GM06990 (cell line): ENCODE measurements at places on chromosomes 3 and 15.

- DNase-seq: no peak
These were observed 21.4 kb downstream of the TBC1D2B start for GRCh38 chr15:78055919-78056713.

DNA sequence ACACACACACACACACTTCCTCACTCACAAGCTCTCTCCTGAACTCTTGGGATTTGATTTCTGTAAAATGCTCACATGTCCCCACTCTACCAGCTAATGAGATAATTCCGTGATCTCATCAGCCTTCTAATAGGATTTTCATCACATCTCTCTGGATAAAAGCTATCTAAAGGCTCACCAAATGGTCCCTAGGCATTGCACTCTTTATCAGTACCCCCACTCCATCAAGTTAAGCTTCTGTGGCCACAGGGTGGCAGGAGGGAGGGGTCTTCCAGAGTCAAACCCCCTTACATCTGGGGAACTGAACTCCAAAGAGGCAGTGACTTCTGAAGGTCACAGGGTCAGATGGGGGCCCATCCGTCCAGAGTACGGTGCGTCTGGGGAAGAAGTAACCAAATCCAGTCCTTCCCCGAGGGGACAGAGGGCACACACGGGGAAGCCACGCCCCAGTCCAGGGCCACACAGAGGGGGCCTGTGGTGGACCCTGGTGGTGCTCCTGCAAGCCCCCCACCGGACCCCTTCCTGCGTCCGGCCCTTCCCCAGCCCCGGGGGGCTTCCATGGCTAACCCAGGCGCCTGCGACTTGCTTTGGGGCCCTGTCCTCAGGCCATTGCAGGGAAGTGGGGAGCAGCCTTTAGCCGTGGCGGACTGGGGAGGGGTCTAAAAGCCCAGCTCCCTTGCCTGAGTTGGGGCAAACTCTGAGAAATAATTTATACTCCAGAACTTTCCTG, 25.5 kb downstream of the CPN2 start:
- no peak for DNase-seq

DNA sequence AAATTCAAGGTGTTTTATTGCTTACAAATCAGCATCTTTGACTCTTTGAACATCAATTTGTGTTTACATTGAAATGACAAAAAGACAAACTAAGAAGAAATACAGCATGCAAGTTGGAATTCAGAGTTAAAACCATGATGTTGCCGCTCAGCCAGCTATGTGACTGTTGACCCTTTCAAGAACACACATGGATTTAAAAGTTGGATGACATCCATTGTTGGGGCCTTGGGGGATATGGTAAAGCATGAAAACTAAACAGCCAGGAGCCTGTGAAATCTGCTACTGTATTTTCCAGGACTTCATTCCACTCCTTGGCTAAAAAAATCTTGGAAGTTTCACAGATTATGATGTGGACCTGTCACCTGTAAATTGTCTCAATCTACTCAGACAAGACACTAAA, 4.6 kb downstream of the P2RY1 start:
- DNase-seq: no peak

- DNase-seq: peak; percentile 3
These were observed 75.2 kb downstream of the NEO1 start for GRCh38 chr15:73127302-73127936.

DNA sequence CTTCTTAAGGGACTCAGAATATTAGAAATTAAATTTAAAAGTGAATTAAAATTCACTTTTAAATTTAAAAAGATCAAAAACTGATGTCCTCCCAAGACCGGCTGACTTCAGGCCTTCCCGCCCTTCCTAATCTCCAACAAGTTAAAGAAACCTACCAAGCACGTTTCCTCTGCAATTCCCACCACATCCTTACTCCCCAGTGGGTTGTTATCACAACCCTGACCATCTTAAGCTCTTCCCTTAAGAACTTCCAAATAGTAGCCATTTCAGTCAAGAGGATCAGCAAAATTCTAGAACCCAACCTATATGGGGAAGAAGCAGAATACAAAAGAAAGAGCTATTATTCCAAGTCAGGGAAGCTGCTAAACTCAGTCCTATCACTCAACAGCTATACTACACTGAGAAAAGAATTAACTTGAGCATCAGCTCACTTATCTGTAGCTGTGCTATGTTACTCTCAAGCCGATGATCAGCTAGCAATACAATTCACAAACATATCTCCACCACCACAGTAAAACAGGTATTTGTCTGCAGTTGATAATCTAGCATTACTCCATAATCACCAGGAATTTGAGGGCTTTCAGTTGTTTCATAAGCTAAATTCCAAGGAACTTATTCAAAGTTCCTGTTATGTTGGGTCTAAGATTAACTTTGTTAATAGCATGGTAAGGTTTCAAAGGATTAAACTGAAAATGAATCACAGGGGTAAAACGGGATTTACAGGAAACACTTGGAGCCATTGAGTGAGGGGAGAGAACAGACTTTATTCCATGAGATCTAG, 14.3 kb downstream of the ABCC5 start:
- no peak for DNase-seq

- DNase-seq: no peak
These were observed 13.1 kb downstream of the PLA2G4F start for GRCh38 chr15:42143356-42143755.

GRCh38 chr3:127822682-127823425, 539 bp upstream of the MGLL start:
- peak; percentile 85 for DNase-seq

DNA sequence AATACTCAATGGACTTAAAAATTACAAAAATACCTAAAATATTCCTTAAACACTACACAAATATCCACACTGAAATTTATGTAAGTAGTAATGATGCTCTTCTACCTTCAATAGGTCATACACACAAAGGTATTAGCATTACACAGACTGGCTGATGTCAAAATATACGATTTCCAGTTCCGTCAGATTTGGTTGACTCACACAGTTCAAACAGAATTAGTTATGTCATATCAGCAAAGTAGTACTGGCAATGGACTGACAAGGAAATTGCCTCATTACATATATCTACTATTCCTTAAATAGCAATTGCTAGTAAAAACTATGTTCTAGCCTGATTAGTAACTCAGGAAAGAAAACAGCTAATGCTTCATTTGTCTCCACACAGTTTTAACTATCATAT, 70.8 kb downstream of the ADAM10 start:
- no peak for DNase-seq

DNA sequence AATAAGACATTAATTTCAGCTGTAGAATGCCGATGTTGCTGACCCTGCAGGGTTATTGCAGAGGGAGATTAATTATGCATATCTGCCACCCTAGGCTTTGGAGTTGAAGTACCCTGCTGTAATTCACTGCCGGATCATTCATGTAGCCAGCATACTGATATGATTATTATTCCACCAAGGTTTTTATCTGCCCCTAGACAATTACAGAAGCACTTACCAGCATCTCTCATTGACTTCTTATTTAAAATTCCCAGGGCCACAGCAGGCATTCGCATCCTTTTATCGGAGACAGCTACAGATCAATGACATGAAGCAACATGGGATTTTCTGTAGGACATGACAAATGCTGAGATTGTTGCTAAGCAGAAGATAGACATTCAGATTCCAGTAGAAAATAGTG, 31.3 kb downstream of the IL1RAP start:
- no peak for DNase-seq

DNA sequence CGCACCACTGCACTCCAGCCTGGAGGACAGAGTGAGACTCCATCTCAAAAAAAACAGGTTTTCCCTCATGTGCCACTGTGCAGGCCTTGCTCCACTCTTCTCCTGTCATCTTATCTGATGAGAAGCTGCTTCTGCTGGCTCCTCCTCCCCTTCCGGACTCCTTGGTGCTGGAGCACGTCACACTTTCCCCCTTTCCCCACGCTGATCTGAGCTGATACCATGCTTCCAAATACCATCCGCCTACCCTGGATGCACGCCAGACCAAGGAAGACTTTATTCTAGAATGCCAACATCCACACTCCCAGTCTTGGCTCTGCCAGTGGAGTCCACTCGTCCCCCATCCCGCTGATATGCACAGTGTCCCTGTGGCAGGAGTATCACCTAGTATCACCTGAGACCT, 31.3 kb downstream of the HOMER2 start:
- DNase-seq: no peak

DNA sequence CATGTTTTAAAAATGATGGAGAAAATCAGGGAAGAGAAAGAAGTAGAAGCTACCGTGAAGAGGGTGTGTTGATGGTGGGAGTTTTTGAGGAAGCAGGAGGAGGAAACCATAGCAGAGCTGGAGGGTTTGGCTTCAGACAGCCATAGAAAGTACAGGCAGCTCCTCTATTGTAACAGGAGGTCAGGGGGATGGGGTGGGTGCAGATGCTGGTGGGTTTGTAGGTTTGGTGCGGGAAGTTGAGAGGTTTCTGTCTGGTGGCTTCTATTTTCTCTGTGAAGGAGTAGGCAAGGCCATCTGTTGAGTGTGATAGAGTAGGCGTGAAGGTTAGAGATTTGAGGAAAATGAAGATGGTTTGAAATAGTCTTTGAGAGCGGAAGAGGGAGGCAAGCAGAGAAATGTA, 97.7 kb upstream of the TBC1D5 start:
- no peak for DNase-seq

- peak; percentile 25 for DNase-seq
These were observed 11.9 kb downstream of the GABRR3 start for GRCh38 chr3:98022978-98023820.

GRCh38 chr3:113825090-113825489, 13.5 kb upstream of the GRAMD1C start:
- peak; percentile 69 for DNase-seq

GRCh38 chr15:78620527-78621421, at the start of gene CHRNA3:
TSS of gene CHRNA3 (minus strand) at chr15:78620996. CDS start at chr15:78620794, 202 bp downstream.
- DNase-seq: no peak

- no peak for DNase-seq
These were observed 145.4 kb downstream of the AKAP13 start for GRCh38 chr15:85525755-85526154.

GRCh38 chr3:195467641-195468390, 25.0 kb upstream of the ACAP2 start:
- no peak for DNase-seq

DNA sequence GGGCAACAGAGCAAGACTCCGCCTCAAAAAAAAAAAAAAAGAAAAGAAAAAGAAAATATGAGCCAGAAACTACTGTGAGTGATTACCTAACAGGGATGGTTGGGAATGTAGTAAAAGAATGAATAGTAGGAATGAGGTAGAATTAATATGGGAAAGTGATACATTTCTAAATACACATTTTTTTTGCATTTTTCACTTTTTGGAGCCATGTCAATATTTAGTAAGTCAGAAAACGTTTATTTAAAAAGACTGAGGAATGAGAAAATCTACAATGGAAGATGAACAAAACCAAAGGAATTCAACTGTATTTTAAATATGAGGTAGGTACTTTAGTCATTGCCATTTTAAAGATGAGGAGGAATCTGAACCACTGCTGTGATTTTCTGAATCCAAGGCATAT, 817.2 kb upstream of the CADM2 start:
- DNase-seq: no peak

- DNase-seq: no peak
These were observed 129.4 kb downstream of the MEX3B start for GRCh38 chr15:81916451-81916850.

- no peak for DNase-seq
These were observed 68.9 kb upstream of the PPP2R3A start for GRCh38 chr3:135896613-135897012.

DNA sequence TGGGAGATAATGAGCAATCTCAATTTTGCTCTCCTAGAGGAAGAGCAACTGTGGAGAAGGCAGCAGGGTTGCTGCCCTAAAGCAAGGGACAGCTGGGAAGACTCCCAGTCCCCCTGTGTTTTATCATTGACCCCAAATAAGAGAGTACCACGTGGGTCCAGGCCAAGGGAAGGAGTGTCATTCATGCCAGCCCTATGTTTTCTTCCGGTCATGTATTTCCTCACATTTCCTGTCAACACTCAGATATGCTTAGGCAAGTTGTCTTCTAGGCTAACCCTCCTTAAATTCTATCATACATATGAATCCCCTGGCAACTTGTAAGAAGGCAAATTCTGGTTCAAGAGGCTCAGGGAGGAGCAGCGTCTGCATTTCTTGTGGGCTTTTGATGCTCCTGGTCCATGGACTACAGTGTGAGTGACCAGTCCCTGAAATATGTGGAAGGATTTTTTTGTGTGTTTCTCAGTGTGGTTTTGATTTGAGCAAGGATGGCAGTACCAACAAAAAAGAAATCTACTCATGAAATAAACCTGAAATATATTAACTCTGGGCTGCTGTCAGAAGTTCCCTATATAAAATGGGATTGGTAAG, 31.9 kb upstream of the RPP14 start:
- DNase-seq: no peak

DNA sequence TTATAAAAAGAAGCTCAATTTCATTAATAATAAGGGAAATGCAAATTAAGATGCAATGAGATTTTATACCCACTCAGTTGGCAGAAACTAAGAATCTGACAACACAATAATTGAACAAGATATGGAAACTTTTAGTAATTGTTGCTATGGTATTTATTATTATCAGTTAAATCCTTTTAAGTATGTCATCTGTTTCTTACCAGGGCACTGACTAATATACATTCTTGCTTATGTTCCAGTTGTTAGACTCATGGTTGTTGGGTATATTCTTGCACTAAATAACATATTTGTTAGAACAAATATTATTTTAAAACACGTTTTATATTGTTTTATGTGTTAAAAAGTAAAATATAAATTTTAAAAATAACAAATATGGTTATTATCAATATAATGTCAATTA, 690.3 kb downstream of the MECOM start:
- no peak for DNase-seq

DNA sequence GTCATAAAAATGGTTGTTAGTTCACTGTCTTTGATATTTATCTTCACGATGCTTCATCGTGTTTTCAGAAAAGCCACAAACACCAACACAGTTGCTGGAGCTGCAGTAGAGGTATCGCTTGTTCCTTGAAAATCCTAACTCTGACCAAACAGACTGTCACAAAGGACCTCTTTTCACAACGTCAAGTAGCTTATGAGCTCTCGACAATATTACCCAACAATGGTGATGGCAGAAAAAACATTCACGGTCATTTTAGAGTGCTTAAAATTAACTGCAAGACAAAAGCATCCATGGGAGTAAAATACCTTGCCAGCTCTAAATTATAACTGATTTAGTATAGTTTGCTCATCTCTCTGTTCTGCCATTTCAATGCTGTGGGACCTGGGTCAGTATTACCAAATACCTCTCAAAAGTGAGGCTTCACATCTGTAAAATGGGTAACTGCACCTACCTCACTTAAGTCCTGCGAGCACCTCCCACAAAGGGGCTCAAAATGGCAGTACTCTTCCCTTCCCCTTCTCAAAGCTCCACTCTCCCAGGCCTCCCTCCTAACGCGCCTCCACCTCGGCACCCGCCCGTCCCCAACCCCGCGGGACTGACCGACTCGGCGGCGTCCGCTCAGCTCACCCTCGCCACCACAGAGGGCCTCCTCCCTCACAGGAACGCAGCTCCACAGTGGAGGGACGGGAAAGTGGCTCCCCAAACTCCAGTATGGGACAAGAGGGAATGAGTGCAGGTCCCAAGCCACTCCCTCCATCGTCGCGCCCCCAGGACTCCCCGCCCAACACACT, 546 bp downstream of the TRIM59 start:
- no peak for DNase-seq
